ENCODE measurements at places on chromosomes 13 and 19. TPM values are rescaled to one million over a fixed set of nuclear protein-coding genes. Genes with fewer than 3 reads are reported as not detected.

DNA sequence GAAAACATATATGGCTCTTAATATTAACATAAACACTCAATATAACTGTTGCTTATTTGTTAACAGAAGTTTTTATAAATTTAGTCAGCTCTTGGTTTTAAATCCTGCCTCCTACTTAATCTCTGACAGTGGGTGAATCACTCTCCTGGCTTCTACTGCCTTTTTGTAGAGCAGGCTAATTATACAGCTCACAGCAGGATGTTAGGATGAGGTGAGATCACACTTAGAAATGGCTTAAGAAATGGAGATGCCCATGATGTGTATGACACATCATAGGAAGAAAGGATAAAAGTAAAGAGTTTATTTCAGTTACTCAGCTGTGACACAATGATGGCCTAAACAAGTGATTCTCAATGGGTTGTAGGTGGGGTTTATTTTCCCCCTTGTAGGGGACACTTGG lies 345.6 kb downstream of the SPRY2 start:
- no peak for DNase-seq
- H3K36me3 ChIP-seq, result no peaks in the 10 kb centered on the region
- no peak overlapping the region for H3K4me3 ChIP-seq
- no peaks in the 10 kb centered on the region for H3K4me1 ChIP-seq
- H3K27ac ChIP-seq, result no peak overlapping the region
- no peaks in the 10 kb centered on the region for H3K27me3 ChIP-seq

DNA sequence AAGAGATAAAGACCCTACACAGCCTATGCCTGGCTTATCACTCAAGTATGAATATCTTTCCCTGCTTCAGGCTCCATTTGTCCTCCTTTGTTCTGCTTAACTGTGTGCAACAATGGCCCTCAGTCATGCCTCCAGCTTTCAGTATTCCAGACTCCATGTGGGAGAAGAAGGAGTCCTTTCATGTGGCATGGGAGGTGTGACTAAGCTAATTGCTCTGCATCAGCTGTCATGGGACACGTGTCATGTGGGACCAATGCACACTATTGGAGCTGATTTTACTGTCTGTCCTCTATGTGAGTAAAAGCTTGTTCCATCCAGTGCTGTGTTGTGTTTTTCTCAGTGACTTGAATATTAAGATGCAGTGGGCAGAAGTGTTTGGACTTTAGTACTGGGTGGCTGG lies 1198.3 kb downstream of the OLFM4 start:
- DNase-seq, result no peak
- no peaks in the 10 kb centered on the region for H3K4me1 ChIP-seq
- no peaks in the 10 kb centered on the region for H3K36me3 ChIP-seq
- H3K4me3 ChIP-seq, result no peak overlapping the region

DNA sequence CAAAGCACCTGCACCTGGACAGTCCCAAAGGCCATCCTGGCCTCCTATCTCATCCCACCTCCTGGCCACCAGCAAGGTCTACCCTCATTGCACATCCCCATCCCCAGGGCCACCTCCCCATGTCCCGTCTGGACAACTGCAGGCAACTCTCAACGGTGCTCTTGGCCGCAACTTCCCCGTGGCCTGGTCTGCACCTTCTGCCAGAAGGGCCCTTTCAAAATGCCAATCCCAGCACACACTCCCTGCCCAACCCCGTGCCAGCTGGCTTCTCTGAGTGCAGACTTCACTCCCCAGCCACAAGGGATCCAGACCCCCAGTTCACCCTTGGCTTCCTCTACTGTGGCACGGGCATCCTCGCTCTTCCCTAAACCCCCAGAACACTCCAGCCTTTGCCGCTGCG lies 8.2 kb downstream of the PEPD start:
- H3K27me3 ChIP-seq, result no peaks in the 10 kb centered on the region
- H3K27ac ChIP-seq, result no peak overlapping the region
- no peaks in the 10 kb centered on the region for H3K36me3 ChIP-seq
- DNase-seq, result no peak
- no peak overlapping the region for H3K4me3 ChIP-seq

DNA sequence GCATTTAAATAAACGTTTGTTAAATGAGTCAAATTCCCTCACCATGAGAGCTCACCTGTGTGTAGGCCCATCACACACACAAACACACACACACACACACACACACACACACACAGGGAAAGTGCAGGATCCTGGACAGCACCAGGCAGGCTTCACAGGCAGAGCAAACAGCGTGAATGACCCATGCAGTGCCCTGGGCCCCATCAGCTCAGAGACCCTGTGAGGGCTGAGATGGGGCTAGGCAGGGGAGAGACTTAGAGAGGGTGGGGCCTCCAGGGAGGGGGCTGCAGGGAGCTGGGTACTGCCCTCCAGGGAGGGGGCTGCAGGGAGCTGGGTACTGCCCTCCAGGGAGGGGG lies 8.5 kb upstream of the CEACAM5 start:
- H3K36me3 ChIP-seq, result no peaks in the 10 kb centered on the region
- no peak overlapping the region for H3K4me3 ChIP-seq
- no peaks in the 10 kb centered on the region for H3K4me1 ChIP-seq
- DNase-seq, result no peak
- H3K27me3 ChIP-seq, result no peaks in the 10 kb centered on the region

DNA sequence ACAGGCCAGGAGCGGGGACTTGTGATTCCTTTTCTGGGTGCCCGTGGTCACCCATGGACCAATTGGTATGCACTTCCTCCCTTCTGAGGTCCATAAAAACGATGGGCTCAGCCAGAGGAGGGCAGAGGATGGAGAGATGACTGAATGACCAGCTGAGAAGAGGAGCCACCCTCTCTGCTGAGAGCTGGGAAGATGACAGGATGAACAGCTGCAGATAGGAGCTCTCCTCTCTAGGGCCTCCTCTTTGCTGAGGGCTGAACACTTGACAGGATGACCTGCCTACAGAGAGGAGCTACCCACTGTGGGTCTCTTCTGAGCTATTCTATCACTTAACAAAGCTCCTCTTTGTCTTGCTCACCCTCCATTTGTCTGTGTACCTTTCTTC lies 4.1 kb downstream of the IGFL4 start:
- DNase-seq, result no peak
- no peak overlapping the region for H3K4me3 ChIP-seq
- H3K27ac ChIP-seq, result no peak overlapping the region
- H3K4me1 ChIP-seq, result peaks cover 5% of the 10 kb centered on the region

The C13orf42 gene
- not detected for total RNA-seq

GRCh38 chr13:27147530-27148170 lies 24.0 kb downstream of the USP12 start:
- DNase-seq, result no peak
- no peak overlapping the region for H3K27ac ChIP-seq
- no peaks in the 10 kb centered on the region for H3K4me1 ChIP-seq
- no peaks in the 10 kb centered on the region for H3K27me3 ChIP-seq
- no peak overlapping the region for H3K4me3 ChIP-seq

GRCh38 chr13:112895521-112896465 lies 73.2 kb upstream of the MCF2L start:
- peaks cover 24% of the 10 kb centered on the region for H3K4me1 ChIP-seq
- H3K36me3 ChIP-seq, result no peaks in the 10 kb centered on the region
- DNase-seq, result no peak
- H3K4me3 ChIP-seq, result no peak overlapping the region
- H3K27ac ChIP-seq, result no peak overlapping the region
- no peaks in the 10 kb centered on the region for H3K27me3 ChIP-seq

The KLK10 gene
- 1.8 TPM for total RNA-seq

The ANGPTL8 gene
- total RNA-seq, result 25.5 TPM

DNA sequence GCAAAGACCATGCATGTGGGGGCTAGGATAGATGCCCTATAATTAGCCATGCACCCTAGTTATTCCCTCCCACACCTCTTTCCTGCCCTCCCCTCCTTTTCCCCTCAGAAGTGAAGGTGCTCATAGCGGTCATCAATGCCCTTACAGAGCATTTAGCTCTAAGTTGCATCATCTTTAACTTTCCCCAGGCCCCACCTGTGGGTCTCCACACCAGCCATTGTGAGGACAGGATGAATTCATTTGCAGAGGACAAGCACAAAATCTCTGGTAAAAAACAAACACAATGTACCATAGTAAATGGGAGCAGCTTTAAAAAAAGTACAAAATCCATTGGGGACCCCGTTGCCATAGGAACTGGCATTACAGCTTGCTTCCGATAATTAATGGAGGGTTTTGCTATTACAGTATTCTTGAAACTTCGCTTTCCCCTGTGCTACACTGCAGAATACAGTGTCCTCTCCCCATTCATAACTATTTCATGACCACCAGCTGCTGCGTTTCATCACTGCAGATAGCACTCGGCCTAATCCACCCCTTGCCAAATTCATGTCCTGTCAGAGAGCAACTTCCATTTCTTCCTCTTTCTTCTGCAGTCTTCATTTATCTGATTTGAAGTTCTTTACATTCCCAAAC lies 110.5 kb downstream of the ZDHHC20 start:
- H3K27ac ChIP-seq, result no peak overlapping the region
- H3K4me3 ChIP-seq, result no peak overlapping the region
- H3K4me1 ChIP-seq, result no peaks in the 10 kb centered on the region

GRCh38 chr13:61770681-61771080 lies 355.0 kb upstream of the PCDH20 start:
- no peak overlapping the region for H3K27ac ChIP-seq
- DNase-seq, result no peak
- no peak overlapping the region for H3K4me3 ChIP-seq
- no peaks in the 10 kb centered on the region for H3K27me3 ChIP-seq
- no peaks in the 10 kb centered on the region for H3K36me3 ChIP-seq

DNA sequence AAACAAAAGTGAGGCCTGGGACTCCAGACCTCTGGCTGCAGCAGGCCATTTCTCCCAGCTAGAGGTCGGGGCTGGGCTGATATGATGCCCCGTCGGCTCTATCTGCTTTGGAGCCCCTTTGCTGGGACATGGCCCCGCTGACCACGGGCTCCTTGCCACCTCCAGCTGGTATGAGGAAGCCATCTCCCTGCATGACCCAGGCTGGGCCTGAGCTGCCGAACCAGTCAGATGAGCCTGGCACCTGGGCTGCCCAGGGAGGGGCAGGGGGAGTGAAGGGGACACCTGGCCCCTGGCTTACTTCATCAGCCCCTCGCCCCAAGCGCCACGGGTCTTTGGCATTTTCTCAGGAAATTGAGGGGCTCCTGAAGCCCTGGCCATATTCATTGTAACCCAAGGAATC lies 7.8 kb downstream of the ZSWIM4 start:
- H3K4me3 ChIP-seq, result no peak overlapping the region
- no peaks in the 10 kb centered on the region for H3K27me3 ChIP-seq
- H3K4me1 ChIP-seq, result no peaks in the 10 kb centered on the region
- H3K36me3 ChIP-seq, result no peaks in the 10 kb centered on the region

DNA sequence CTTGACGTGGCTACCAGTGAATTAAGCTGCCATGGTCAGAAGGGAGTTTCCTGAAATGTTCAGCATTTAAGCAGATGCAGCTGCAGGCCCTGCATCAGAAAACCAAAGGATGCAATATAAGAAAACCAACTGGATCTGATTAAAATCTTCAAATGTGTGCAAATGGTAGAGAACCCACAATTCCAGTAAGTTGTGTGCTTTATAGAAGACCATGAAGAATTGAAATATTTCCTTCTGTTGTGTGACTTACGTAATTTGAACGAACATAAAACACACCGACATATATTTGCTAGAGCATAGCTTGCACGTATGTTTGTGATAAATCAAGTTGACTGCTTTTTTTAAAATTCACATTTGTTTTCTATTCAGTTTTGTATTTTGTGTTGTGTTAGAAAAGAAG lies 191.4 kb downstream of the COL4A1 start:
- H3K27ac ChIP-seq, result no peak overlapping the region
- H3K36me3 ChIP-seq, result no peaks in the 10 kb centered on the region
- H3K4me3 ChIP-seq, result no peak overlapping the region
- H3K27me3 ChIP-seq, result no peaks in the 10 kb centered on the region

The PLIN5 gene
- total RNA-seq, result 5.8 TPM

GRCh38 chr19:31408460-31409124 lies 59.4 kb upstream of the TSHZ3 start:
- peak; percentile 38 for DNase-seq
- peaks cover 4% of the 10 kb centered on the region for H3K27me3 ChIP-seq
- no peak overlapping the region for H3K4me3 ChIP-seq
- no peaks in the 10 kb centered on the region for H3K4me1 ChIP-seq
- H3K27ac ChIP-seq, result peak overlapping the region; percentile 69

DNA sequence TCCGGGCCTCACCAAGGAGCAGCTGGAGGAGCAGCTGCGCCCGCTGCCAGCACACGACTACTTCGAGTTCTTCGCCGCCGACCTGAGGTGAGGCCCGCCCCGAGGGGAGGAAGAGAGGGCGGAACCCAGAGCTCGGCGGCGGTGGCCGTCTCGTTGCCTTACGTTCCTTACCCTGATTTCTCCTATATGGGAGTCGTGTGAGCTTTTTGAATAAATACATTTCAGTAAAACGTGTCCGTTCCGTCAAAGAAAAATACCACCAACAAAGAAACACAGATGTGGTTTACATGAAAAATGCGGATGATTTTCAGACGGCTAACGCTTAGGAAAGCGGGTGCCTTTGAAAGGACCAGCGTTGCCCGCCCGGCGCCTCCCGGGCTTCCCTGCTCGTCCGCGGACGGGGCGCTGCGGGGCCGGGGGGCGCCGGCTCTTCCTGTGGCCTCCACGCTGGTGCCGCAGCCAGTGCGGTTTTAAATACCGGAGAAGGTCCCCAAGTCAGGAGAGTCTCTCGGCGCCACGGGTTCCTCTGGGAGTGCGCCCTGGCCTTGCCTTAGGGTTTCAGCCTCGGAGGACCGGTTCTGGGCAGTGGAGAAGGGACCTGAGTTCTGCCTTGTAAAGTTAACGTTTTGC lies 755 bp downstream of the UPF3A start:
- H3K4me3 ChIP-seq, result peak overlapping the region; percentile 51
- H3K36me3 ChIP-seq, result no peaks in the 10 kb centered on the region
- H3K27ac ChIP-seq, result peak overlapping the region; percentile 100
- DNase-seq, result peak; percentile 82
- H3K27me3 ChIP-seq, result no peaks in the 10 kb centered on the region

DNA sequence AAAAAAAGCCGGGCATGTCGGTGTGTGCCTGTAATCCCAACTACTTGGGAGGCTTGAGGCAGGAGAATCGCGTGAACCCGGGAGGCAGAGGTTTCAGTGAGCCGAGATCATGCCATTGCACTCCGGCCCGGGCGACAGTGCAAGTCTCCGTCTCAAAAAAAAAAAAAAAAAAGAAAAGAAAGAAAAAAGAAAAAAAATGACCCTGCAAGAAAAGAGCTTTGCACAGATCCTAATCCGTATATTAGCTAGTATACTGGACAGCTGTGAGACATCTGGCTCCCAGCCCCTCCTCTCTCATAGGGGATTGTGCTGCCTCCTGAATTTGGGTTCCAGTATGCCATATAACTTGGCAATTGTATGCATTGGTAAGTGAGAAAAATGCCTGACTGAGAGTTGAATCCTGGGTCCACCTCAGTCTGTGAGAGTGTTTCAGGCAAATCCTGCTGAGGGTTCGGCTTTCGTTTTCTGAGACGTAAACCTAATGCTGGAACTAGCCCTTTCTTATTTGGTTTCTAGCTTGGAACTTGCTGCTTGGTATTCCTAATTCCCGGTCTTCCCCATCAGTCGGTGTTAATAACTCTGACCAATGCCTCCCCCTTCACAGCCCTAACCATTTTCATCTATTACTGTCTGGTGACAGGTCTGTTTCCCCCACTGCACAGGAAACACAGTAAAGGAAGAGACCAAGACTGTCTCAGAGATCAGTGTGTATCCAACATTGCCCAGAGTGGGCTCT lies 1.3 kb upstream of the AKT2 start:
- no peak overlapping the region for H3K4me3 ChIP-seq
- H3K27me3 ChIP-seq, result no peaks in the 10 kb centered on the region
- H3K36me3 ChIP-seq, result no peaks in the 10 kb centered on the region

The GAPDHS gene
- not detected for total RNA-seq

- H3K4me3 ChIP-seq, result no peak overlapping the region
- peaks cover 100% of the 10 kb centered on the region for H3K27me3 ChIP-seq
- no peak overlapping the region for H3K27ac ChIP-seq
- DNase-seq, result peak; percentile 45
These were observed 7.6 kb downstream of the POU4F1 start for GRCh38 chr13:78595495-78596398.

The ACP5 gene
- total RNA-seq, result 16.6 TPM

The LONP1 gene
- total RNA-seq, result 63.0 TPM
